ENCODE measurements at places on chromosomes 3 and 15. TPM values are rescaled to one million over a fixed set of nuclear protein-coding genes. Genes with fewer than 3 reads are reported as not detected.

Gene PCLAF
- 44.2 TPM for total RNA-seq

Gene FBXL2
- total RNA-seq: 12.3 TPM

Gene MORC1
- total RNA-seq: not detected

Gene NBEAL2
- 6.4 TPM for total RNA-seq

Gene KNL1
- 15.5 TPM for total RNA-seq

Gene SH2D7
- not detected for total RNA-seq

Gene CCDC14
- 33.1 TPM for total RNA-seq

Gene C15orf62
- total RNA-seq: not detected

Gene PARL
- 34.8 TPM for total RNA-seq

Gene PLS1
- 2.2 TPM for total RNA-seq

Gene CAND2
- total RNA-seq: 6.6 TPM

Gene UTS2B
- total RNA-seq: 0.59 TPM

Gene STAC
- total RNA-seq: 4.3 TPM

Gene BSN
- 0.17 TPM for total RNA-seq

Gene TMEM207
- not detected for total RNA-seq

Gene CEP97
- total RNA-seq: 7.7 TPM
